ENCODE measurements at places on chromosomes 16 and 17.

DNA sequence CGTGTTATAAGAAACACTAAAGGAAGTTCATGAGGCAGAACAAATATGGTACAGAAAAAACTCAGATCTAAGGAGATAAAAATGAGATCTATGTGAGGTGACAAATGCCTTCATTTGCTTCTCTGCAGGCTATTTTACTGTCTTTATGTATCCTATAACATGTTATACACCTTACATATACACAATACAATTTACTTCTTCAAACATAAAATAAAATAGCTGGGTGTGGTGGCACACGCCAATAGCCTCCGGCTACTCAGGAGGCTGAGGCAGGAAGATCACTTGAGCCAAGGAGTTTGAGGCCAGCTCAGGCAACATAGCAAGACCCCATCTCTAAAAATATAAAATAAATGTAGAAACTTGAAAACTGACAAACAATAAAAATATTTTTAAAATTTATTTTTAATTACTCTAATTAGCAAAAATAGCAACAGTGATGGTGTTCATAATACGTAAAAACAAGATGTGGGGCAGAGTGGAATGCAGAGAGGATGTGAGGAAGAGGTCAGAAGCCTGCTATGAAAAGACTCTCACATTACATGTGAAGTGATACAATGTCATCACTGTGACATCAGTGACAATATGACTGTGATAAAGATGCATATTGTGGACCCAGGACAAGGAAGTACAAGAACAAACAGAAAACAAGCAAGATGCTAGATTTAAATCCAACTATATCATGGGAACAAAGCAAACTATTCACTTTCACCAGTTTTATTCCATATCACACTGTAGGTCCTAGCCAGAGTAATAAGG is 31.0 kb downstream of the VPS53 start:
- peaks cover 21% of the 10 kb centered on the region for H3K4me1 ChIP-seq
- H3K4me3 ChIP-seq: no peak overlapping the region
- peaks cover 9% of the 10 kb centered on the region for H3K36me3 ChIP-seq
- no peak for DNase-seq

GRCh38 chr17:4156750-4157381 is 13.9 kb downstream of the CYB5D2 start:
- no peak for DNase-seq
- H3K27me3 ChIP-seq: no peaks in the 10 kb centered on the region
- H3K4me3 ChIP-seq: no peak overlapping the region

DNA sequence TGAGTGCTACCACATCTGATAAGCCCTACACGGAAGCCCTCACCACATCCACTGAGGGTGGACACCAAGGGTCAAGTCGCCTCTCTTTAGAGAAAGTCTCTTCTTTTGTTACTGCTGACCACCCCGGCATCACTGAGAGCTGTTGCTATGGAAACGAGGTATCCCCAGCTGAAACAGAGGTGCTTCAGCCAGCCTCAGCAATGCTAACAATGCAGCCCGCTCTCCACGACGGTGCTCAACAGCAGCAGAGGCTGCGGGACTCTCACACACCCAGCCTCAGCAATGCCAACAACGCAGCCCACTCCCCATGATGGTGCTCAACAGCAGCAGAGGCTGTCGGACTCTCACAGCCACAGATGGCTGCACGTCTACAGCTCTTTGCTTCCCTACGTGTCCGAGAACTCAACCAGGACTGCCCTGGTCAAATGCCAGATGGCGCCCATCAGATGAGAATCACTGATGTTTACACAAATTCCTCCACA is 41.4 kb downstream of the VPS53 start:
- no peaks in the 10 kb centered on the region for H3K4me1 ChIP-seq
- DNase-seq: no peak
- no peak overlapping the region for H3K27ac ChIP-seq

DNA sequence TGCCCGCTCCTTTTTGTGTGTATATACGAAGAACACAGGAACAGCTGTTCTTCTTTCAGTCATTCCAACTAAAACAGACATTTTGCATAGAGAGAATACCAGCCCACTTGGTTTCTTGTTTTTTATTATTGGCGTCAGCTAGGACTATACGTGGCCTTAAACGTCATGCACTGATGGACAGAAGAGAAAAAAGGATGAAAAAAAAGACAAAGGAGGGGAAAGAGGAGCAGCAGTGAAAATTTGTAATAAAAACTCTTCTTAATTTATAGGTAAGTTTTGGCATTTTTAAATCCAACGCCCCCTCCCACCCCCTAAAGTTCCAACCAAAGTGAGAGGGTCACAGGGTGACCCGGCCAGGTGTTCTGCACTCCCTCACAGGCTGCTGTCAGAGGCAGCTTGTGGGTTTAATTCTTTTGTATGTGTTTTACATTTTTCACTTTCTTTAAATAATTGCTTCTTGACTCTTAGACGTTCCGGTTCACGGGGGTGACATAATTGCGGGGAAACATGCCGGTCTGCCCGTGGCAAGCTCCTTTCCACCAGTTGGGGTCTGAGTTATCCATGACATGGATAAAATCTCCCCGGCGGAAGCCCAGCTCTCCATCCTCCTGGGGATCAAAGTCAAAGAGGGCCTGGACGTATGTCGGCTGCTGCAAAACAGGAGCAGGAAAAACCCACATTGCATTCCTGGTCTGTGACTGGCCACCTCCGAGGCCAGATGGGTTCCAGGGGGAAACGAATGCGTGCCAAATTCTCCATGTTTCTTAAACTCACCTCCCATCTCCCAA is 30.9 kb upstream of the SLC25A19 start:
- no peak for DNase-seq
- peaks cover 21% of the 10 kb centered on the region for H3K4me1 ChIP-seq

GRCh38 chr16:7998789-7999453 is 591.4 kb downstream of the TMEM114 start:
- no peak overlapping the region for H3K4me3 ChIP-seq
- H3K27ac ChIP-seq: no peak overlapping the region
- no peaks in the 10 kb centered on the region for H3K36me3 ChIP-seq
- DNase-seq: no peak
- no peaks in the 10 kb centered on the region for H3K4me1 ChIP-seq

Data from activated CD4-positive, alpha-beta T cell treated with anti-CD3 and anti-CD28 coated beads for 36 hours (primary cell).